ENCODE measurements at places on chromosomes 12 and 14.

- no peak for DNase-seq
Observed at GRCh38 chr12:79874665-79875064, 60.2 kb downstream of the PPP1R12A start.

DNA sequence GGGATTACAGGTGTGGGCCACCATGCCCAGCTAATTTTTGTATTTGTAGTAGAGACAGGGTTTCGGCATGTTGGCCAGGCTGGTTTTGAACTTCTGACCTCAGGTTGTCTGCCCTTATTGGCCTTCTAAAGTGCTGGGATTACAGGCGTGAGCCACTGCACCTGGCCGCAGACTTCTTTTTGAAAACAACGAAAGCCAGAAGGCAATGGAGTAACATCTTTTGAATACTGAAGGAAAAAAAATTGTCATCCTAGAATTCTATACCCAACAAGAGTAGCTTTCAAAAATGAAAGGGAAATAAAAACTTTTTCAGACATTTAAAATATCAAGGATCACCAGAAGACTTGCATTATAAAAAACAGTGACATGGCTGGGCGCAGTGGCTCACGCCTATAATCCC, 38.7 kb upstream of the CTDSP2 start:
- DNase-seq = no peak

DNA sequence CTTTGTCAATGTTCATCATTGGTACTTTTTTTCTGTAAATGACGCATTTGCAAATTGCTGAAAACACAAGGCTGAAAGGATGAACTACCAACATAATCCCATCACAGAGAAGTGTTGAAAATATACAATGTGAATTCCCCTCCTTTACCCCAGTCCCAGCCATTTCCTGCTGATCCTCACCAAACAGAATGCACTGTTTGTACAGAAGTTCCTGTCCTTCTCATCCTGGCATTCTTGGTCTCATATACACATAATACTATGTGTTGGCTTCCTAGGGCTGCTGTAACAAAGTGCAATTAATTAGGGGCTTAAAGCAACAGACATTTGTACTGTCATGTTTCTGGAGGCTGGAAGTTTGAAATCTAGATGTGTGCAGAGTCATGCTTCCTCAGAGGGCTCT, 836.2 kb upstream of the MGAT4C start:
- DNase-seq = no peak

DNA sequence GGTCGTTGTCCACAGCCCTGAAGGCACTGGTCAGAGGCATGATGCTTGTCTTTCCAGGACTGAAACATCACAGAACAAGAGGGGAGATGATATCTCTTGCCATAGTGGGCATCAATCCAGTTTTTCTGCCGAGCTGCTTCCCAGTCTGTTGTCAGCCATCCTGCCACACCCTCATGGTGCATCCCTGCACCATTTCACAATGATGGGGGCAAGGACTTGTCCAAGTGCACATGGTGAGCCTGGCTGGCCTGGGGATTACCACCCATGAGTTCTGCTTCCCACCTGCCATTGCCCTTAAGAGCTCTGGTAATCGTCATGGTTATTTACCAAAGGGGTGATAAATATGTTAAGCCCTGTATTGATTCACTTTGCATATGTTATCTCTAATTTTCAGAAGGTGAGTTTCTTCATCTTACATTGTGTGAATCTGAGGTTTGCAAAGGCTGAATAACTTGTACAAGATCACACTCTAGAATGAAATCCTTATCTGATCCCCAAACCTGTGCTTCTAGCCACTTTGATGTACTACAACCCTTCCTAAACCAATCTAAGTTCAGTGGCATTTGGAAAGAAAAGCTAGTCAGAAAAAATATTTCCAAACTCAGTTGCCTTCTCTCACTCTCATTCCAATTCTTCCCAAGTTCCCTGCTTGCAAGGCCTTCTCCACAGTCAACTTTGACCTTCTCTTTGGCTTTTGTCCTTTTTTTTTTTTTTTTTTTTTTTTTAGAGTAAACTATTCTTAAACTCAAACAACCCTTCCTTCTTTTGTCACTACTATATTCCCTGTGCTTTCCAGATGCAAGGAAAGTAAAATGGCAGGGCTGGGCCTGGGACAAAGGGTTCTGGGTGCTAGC, 2.3 kb downstream of the AVIL start:
- no peak for DNase-seq

- no peak for DNase-seq
Observed at GRCh38 chr12:8662593-8662992, at the start of gene MFAP5. TSS of gene MFAP5 (minus strand) at chr12:8662826. CDS start at chr12:8662104, 722 bp downstream.

DNA sequence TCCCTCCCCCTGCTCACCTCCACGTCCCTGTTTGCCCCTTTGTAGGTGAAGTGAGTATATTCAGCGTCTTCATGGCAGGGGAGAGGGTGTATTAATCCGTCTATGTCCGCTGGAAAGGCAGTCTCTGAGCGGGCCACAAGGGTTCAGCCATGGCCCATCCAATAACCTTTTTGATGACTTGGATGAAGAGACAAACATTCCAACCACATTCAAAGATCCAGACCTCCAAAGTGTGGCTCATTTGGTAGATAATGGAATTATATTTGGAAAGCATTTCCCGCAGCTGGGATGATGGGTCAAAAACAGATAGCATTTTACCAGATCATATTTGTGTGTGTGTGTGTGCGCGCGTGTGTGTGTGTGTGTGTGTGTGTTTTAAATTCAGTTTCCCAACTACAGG, 345.9 kb downstream of the DPF3 start:
- no peak for DNase-seq

DNA sequence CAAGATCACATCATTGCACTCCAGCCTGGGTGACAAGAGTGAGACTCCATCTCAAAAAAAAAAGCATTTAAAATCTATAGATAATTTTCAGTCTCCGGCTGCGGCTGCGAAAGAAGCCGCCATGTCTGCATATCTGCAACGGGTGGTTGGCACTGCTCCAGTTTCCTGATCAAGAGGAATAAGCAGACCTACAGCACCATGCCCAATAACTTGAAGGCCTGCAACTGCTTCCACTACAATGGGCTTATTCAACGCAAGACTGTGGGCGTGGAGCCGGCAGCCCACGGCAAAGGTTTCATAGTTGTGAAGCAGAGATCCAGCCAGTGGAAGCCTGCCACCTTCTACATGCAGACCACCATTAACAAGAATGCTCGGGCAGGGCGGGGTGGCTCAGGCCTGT, 30.6 kb upstream of the EID3 start:
- DNase-seq = no peak

DNA sequence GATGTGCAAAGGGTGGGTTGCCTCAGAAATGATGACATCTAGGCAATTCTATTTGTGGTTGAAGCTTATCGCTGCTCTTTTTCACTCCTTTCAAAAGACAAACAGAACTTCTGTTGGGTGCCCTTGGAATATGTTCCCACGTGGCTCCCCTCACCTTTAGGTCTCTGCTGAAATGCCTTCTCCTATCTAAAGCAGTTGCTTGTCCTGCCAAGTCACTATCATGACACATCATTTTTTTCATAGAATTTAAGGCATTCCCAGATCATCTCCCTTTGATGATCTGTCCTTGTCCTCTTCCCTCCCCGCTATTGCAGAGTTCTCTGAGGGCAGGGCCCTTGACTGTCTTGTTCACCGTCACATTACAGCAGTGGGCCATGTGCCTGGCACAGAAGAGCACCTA, 75.7 kb downstream of the PTPRB start:
- DNase-seq = no peak

Measured in T1000 (cell line).